ENCODE measurements at places on chromosomes 16 and 17.

- DNase-seq: peak; percentile 51
Measured at GRCh38 chr17:28384281-28385036, 13.0 kb downstream of the SARM1 start.

- DNase-seq: no peak
Measured at GRCh38 chr17:265718-266117, 84.3 kb upstream of the DOC2B start.

DNA sequence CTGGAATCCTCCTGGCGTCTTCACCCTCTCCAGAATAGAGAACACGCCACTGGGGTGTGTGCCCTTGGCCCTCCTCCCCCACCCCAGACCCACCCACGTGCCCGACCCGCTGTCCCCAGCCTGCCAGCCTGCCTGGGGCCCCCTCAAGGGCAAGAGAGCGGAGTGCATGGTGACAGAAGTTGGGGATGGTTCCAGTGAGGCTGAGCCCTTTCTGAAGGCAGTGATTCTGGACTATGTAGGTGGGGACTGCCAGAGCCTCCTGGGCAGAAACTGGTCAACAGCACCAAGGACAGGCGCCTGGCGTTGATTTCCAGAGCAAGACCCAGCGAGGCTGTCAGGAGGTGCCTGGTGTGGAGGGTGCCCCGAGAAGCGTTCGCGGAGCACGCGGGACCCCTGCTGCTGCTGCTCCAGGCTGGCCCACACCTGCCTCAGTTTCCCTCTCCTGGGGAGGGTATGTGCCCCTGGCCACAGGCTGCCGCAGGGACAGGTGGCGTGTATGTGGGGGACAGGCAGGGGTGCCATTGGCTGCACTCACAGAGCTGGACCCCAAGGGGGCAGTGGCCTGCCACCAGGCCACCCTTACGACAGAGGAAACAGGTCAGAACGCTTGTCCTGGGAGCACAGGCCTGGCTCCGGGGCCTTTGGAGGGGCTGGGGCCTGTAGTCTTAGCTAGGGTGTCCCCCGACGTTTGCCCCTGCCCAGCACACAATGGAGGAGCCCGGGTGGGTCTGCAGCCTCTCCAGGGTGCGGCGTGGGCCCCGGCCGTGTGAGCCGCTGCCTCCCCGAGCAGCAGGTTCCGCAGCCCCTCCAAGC is 1.2 kb downstream of the SSTR5 start:
- no peak for DNase-seq

DNA sequence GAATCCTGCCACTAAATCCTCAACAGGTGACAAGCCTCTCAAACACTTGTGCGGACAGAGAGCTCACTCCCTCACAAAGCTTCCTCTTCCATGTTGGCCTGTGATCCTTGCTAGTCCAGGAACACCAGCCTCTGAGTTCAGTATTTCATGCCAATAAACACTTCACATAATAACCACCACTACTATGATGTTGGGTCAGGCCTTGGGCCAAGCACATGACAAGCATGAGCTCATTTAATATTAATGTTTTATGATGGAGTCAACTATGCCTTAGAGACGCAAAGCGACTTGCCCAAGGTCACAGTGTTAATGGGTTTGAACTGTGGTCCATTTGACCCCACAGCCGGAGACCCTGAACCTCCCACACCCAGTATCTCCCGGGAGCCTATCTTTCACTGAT is 129.1 kb downstream of the GAS7 start:
- no peak for DNase-seq

DNA sequence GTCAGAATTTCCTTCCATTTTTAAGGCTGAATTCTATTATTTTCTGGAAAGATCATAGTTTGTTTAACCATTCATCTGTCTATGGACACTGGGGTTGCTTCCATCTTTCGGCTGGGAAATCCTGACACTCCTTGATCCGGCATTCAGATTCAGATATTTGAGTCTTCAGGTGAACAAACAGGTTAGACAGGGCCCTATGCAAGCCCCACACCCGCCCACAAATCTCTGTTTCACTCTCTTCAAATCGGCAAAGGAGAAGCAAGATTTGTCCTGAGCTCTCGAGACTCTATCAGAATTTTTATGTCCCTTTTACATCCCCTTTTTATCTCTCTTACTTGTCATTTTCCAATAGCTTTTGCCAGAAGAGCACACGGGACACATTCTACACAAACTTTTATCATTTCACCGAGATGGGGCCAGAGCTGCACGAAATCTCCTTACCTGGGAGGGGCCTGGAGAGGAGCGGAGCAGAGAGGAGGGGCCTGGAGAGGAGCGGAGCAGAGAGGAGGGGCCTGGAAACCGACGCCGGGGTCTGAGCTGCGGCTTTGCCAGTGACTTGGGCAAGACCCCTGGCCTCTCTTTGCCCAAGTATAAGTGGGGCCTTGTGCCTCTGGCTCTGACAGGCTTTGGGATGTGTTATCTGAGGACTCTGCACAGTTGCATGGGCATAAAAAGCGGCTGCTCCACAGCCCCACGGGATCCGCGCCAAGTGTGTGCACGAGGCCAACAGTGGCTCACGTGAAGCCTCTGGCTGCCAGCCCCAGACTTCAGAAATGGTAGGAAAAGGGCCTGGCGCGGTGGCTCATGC is 54.3 kb upstream of the RBFOX3 start:
- no peak for DNase-seq

GRCh38 chr17:43626023-43626422 is 35.7 kb downstream of the MEOX1 start:
- DNase-seq: no peak

- no peak for DNase-seq
Measured at GRCh38 chr17:82752371-82753200, 721 bp downstream of the TBCD start.

DNA sequence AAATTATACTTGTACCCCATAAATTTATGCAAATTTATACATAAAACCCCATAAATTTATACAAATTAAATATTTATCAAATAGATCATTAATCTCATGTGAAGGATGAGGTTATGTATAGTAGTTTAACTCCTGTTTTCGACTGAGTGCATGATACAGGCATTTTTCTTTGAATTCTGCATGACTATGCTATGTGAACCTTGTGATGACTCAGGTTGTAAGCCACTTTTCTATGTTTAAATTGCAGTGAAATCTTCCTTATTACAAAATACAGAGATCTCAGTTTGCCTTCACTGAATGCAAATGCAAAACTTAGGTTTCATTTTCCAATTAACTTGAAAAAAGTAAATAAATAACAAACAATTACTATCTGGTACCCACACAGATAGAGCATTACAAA is 843.7 kb downstream of the CDH11 start:
- no peak for DNase-seq

DNA sequence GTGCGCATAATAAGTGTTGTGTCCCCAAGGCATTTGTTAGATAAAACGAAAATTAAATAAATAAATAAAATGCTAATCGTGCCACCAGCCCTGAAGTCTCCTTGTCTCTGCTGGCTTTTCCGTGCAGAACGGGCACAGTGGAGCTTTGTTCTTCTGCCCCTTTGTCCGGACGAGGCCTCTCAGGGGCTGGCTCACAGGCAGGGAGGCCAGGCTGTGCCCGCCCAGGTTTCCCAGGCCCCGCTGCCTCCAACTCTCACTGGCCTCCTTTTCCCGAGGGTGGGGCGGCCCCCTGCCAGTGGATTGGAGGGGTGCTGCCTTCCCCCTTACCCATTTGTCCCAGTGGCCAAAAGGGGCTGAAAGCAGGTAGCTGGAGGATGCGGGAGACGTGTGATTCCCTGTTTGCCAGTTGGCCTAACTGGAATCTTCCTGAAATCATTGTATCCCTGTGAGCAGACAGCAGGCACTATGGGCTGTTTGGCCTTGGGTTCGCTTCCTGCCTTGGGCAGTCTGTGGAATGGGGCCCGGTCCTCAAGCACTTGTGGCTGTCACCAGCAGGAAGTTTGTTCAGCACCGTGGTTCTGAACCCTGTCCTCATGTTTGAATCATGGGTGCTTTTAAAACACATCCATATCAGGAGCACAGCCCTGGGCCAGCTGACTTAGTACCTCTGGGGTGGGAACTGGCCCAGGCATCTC is 64.4 kb downstream of the KSR1 start:
- no peak for DNase-seq

Data from activated CD4-positive, alpha-beta T cell treated with anti-CD3 and anti-CD28 coated beads for 24 hours (primary cell).